ENCODE measurements at places on chromosomes 2 and 18.

- no peak for DNase-seq
These were observed 22.5 kb upstream of the NEDD4L start for GRCh38 chr18:58021504-58021903.

- no peak for DNase-seq
These were observed 162.2 kb upstream of the TACR1 start for GRCh38 chr2:75361486-75361885.

DNA sequence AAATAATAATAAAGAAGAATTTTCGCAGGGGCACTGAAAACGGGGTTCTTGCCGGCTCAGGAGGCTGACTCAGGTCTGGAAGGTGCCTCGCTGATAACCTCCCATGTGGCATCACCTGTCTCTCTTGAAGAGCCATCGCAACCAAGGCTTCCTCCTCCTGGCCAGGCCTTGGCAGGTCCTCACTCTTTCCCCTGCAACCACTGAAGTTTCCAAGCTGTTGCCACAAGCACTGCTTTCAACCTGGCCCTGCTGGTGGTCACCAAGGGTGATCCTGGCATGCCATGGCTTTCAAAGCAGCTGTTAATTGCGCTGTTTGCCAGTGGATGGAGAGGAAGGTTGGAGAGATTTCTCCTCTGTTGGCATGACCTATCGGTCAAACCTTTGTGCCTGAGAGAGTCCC, 163.6 kb upstream of the COPS8 start:
- DNase-seq, result no peak

- no peak for DNase-seq
These were observed 1.3 kb downstream of the TMEM17 start for GRCh38 chr2:62504657-62505056.

GRCh38 chr18:61502472-61502871, 169.2 kb downstream of the CDH20 start:
- no peak for DNase-seq

DNA sequence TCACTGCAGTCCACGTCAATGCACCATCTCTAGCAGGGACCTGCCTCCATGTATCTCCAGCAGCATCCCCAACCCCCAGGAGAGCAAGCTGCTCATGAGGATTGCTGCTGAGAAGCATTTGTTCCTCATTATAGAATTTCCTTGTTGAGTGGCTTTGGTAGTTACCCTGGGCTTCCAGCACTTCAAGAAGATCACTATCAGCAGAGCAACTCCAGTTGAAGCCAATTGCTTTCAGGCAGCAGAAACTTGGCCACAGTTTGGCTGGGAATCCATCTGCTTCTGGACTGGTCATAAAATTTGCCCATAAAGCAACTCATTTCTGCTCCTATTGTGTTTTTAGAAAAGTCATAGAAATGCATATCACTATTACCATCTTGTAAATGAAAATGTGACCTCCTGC, 17.4 kb downstream of the TRPM8 start:
- no peak for DNase-seq

DNA sequence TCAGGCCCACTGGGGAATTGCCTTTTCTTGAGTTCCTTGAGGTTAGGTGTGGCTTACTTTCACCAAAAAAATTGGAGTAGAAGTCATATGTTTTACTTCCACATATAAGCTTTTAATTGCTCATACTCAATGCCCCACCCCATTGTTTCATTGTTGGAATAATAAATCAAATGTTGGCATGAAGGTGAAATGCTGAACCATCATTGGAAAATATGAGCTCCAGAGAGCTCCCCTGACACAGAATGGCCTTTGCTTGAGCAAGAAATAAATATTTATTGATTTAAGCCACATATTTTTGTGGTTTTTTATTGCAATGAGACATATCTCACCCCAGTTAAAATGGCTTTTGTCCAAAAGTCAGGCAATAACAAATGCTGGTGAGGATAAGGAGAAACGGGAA, 167.3 kb upstream of the SRD5A2 start:
- DNase-seq, result no peak

DNA sequence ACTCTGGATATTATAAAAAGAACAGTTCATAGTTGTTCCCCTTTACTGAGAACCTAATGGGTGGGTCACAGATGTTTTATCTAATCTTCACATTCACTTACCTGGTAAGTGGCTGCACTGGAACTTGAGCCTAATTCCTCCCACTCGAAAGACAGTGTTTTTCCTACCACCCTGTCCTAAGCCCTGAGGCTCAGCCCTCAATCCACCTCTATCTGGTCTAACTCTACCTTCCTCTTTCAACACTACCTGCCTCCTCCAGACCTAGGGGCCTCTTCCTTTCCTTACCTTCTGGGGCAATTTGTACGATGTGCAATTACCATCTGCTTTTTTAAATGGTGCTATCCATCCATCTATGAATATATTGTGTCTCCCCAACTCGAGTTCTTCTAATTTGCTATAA, 9.7 kb upstream of the KIF3C start:
- DNase-seq, result no peak

DNA sequence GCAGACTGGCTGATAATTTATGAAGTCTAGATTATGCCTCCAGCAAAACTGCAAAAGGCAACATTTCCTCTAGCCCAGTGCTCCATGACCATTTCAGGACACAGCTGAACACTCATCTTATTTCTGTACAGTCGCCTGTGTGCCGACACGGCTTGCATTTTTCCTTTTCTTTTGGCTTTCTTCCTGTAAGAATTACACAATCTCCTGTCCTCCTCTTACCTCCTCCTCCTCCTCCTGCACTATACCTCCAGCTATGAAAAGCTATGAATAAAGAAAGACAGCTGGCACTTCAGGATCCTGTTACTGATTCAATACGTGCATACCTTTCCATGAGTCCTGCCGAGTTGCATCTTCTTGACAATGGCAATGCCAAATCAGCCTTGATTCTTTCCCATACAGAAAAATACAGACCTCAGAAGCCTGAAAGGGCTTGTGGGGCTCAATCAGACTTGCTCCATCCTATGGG, 32.2 kb upstream of the TRIB2 start:
- no peak for DNase-seq

DNA sequence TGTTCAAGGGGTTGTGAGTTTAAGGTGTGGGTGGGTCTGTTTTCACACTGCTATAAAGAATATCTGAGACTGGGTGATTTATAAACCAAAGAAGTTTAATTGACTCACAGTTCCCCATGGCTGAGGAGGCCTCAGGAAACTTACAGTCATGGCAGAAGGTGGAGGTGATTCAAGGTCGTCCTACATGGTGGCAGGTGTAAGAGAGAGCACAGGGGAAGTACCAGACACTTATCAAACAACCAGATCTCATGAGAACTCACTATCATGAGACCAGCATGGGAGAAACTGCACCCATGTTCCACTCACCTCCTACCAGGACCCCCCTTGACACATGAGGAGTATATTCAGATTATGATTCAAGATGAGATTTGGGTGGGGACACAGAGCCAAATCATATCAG, 38.0 kb downstream of the RHBDD1 start:
- no peak for DNase-seq

GRCh38 chr2:224946895-224947294, 95.4 kb downstream of the DOCK10 start:
- no peak for DNase-seq

DNA sequence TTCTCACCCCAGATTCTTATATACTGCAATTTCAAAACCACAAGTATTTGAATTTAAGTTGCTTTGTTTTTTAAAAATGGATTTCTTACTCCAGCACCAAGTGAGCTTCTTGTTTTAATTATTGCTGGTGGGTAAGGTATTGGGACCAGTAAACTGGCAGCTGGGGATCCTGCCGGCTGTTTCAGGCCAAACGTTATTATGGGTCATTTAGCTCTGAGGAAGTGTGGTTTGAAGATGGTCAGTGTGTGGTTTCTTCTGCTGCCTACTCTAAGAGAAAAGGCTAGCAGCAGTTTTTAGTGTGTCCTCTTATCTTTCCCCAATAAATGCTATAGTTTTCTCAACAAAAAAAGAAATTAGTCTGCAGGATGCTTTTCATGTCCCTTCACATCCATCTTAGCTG, 30.6 kb downstream of the CFAP221 start:
- DNase-seq, result no peak

DNA sequence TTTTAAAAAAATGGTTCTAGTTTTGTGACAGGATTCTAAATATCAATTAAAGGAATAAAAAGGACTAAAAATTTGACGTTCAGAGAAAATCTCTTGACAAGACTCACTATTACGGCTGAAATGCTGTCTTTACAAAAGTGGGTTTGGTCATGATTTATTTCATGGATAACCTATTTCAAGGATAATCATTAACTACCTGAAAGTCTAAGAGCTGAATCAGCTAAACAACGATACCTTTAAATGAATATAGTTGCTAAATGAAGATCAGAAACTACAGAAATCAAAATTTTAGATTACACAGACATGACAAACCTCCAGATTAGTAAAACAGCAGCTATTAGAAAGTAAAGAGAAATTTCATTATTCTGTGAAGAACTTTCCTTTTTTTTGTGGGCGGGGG, 35.7 kb downstream of the RTTN start:
- DNase-seq, result no peak

DNA sequence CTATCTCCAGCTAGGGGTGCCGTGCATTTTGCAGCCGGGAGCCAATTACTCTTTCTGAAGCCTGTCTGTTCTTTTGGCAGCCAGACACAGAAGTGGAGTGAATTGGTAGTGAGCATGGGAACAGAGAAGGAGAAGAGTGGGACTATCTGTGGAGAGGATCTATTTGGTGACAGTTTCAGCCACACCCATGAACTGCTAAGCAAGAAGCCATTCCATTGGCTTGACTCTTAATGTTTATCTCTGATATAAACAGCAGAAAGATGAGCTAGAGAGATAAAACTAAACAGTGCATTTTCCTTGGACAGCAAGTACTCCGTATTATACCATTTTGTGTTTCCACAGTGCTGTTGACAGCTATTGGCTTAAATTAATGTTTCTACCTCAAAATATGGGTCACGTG, 259.6 kb upstream of the THUMPD2 start:
- no peak for DNase-seq

GRCh38 chr2:59968441-59968840, 585.0 kb downstream of the BCL11A start:
- DNase-seq, result no peak

- no peak for DNase-seq
These were observed 55.7 kb downstream of the DNMT3A start for GRCh38 chr2:25286025-25286400.

GRCh38 chr2:65922794-65923193, 490.4 kb upstream of the SPRED2 start:
- no peak for DNase-seq

DNA sequence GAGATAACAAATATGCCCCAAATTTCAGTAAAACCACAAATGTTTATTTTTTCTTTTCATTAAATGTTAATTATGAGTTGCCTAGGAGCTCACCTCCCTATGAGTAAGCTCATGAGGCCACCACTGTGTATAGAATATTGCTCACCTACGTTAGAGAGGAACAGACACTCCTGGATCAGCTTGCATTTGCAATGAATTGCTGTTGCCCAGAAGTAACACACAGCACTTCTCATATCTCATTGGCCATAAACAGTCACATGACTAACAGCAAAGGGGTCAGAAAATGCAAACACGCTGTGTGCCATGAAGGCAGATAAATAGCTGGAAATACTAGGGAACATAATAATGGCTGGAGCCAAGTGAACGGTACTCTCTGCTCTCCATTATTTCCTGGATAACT, 89.0 kb upstream of the GALNT5 start:
- DNase-seq, result no peak

DNA sequence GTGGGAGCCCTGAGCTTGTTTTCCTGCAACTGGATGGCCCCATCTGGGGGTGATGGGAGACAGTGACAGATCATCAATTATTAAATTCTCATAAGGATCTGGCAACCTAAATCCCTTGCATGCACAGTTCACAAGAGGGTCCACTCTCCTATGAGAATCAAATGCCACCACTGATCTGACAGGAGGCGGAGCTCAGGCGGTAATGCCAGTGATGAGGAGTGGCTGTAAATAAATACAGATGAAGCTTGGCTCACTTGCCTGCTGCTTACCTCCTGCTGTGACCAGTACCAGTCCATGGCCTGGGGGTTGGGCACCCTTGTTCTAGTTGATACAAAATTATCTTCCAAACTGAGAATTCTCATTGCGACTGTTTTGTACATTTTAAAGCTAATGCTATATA, 258.6 kb downstream of the CTNNA2 start:
- DNase-seq, result no peak

- no peak for DNase-seq
These were observed 273.6 kb downstream of the PRKCE start for GRCh38 chr2:45925026-45925425.

DNA sequence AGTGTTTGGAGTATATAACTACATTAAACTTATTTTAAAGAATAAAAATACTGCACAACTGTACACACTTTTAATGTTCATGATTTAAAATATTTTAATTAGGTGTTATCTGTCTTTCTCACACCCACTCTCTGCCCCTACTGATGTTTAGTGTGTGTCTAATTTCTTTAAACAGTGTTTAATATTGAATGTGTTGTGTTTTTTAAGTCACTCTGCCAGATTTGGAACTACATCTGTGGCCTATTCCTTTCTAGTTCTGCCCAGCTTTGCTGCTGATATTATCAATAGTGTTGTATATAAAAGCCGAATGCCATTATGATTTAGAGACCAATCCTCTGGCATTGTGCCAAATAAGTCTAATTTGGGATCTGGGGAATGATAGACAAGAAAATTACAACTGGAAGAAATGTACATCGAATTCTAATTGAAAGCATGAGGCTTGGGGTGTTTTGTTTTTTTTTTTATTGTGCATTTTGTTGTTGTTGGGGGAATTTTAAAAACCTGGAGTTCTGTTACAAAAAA, 398.0 kb downstream of the CPS1 start:
- no peak for DNase-seq

DNA sequence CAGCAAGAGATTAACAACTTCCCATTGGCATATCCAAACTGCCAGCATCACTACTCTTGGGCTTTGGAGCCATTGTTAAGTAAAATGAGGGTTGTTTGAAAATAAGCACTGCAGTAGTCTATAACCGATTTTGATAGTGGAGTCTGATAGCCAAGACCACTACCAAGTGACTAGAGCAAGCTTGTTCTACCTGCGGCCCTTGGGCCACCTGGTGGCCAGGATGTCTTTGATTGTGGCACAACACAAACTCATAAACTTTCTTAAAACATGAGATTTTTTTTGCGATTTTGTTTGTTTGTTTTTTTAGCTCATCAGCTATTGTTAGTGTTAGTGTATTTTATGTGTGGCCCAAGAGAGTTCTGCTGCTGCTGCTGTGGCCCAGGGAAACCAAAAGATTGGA, 11.0 kb downstream of the UBE2E3 start:
- DNase-seq, result no peak

DNA sequence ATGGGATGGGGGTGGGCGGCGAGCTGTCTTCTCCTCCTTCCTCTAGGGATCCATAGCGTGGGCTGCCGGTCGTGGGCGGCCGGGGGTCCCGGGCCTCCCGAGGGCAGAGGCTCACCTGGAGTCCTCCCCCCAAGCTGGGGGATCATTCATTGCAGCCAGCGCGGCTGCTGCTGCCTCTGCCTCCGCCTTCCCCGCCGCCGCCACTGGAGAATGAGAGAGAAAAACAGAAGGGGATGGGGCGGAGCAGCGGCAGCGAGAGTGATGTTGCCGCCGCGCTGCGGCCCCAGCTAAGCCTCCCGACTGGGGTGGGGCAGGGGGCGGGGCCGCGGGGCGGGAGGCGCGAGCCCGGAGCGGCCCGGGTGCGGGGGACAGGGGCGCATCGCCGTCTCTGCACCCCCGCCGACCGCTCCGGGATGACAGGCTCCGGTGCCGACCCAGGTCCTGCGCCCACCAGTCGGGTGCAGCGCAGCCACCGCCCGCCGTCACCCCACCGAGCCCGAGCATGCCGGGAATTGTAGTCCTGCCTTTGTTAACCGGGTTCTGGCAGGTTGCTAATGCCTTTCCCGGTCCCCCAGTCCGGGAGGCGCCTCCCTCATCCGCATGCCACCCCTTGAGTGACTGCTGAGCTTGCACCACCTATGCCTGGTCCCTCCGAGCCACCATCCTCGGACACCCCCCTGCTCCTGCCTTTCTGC, at the start of gene KIF3C:
Gene KIF3C (minus strand): TSS at position 225 of the 695 bp plus-strand sequence. CDS start 580 bp downstream, outside the sequence.
- peak; percentile 37 for DNase-seq
